ENCODE measurements at places on chromosomes 3 and 15.

DNA sequence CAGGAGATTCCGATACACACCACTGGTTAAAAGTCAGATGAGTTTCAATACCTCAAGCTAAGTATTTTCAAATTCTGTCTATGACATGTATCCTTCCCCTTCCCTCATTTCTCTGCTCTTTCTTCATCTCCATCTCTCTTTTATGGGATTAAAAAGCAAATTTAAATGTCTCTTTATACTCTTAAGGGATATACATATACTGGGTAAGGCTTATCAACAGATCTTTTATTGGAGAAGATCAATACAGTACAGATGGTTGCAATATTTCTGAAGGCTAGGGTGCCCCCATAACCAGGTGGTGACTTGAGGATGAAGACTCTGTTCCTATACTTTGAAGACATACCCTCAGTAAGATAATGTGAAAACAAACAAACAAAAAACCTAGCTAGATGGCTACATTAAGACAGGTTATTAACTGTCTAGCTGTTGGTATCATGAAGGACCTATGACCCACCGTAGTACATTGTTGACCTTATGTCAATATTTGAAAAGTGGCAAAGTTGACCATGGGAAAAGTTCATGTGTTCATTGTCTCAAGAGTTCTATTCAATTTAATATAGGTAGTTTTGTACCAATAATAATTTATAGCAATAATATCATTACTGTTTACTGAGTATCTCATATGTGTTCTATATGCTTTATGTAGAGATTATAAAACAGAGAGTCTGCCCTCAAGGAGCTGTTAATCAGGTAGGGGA lies 319.8 kb downstream of the LPP start:
- no peak for DNase-seq

DNA sequence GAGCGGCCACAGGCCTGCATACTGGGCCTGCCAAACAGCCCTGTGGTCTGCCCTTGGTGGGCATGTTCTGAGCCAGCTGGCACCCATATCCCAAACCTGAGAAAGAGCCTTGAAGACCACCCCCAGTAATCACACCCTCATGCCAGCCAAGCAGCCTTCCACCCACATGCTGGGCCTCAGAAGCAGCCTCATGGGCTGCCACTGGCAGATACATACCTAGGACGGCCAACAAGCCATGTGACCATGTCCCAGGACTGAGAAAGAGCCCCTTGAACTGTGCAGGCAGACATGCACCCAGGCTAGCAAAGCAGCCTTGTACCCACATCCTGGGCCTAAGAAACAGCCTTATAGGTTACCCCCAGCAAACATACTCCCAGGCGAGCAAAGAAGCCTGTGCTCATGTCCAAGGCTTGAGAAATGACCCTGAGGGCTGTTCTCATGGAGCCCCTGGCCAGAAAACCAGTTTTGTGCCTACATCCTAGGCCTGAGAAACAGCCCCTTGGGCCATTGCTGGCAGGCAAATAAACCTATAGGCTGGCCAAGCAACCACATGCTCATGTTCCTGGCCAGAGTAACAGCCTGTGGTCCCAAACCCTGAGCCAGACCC lies 24.9 kb downstream of the TUBGCP5 start:
- DNase-seq, result no peak

- DNase-seq, result no peak
Measured at GRCh38 chr3:13878281-13879101, 1.4 kb downstream of the WNT7A start.

GRCh38 chr3:139836698-139837464 lies 98.1 kb upstream of the CLSTN2 start:
- no peak for DNase-seq

GRCh38 chr15:51186891-51187290 lies 92.2 kb upstream of the TNFAIP8L3 start:
- DNase-seq, result no peak

- no peak for DNase-seq
Measured at GRCh38 chr3:38257583-38257982, 8.0 kb upstream of the SLC22A13 start.

DNA sequence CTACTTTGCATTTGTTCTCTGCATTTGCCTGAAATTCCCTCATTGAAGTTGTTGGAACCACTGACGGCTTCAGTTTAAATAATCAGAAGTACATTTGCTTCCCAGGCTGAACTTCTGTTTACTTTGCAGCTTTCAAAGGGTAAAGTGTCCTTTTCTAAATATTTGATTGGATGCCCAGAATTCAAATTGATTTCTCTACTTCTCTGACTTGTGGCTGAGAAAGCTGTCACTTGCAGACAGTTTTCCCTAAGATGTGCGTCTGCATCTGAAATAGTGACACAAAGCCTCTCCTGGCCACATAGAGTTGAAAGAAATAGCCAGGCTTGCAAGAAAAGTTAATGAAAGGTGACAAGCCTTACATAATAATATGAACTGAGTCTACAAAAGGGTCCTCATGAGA lies 299.6 kb downstream of the THSD4 start:
- DNase-seq, result no peak

GRCh38 chr3:185070491-185071286 lies 82.2 kb downstream of the C3orf70 start:
- no peak for DNase-seq

GRCh38 chr15:92226020-92226612 lies 167.6 kb upstream of the ST8SIA2 start:
- DNase-seq, result no peak

All from kidney epithelial cell (primary cell).